NCI-H524 treated with DMSO at 0.1 percent for 48 hours (cell line): ENCODE measurements at places on chromosomes 13 and 19.

DNA sequence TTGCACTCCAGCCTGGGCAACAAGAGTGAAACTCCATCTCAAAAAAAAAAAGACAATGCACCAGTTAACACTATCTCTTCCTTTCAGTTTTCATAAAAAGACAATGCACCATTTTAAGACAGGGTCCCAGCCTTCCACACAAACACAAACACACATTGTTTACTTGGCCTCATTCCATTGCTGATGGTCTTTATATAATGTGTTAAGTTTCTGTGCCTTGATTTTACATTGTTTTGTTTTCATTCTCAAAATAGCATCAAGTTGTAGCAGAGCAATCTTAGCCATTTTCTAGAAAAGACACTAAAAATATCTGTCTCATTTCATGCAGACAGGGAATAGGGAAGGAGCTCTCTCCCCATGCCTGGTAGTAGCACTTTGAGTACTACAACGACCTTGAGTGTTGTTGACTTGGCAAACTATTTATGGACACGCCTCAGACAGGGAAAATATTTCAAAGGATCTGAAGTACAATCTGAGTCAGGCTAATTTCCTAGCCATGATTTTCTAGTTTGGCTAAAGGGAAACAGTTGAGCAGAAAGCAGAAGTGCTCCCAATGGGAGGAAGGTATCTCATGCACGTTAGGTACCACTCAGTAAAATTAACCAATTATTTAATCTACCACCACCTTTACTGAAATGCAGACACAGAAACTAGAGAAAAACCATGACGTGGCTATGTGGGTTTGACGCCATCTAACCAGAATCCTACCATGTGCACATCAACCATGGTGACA, 120.6 kb downstream of the ABCC4 start:
- no peak for DNase-seq

DNA sequence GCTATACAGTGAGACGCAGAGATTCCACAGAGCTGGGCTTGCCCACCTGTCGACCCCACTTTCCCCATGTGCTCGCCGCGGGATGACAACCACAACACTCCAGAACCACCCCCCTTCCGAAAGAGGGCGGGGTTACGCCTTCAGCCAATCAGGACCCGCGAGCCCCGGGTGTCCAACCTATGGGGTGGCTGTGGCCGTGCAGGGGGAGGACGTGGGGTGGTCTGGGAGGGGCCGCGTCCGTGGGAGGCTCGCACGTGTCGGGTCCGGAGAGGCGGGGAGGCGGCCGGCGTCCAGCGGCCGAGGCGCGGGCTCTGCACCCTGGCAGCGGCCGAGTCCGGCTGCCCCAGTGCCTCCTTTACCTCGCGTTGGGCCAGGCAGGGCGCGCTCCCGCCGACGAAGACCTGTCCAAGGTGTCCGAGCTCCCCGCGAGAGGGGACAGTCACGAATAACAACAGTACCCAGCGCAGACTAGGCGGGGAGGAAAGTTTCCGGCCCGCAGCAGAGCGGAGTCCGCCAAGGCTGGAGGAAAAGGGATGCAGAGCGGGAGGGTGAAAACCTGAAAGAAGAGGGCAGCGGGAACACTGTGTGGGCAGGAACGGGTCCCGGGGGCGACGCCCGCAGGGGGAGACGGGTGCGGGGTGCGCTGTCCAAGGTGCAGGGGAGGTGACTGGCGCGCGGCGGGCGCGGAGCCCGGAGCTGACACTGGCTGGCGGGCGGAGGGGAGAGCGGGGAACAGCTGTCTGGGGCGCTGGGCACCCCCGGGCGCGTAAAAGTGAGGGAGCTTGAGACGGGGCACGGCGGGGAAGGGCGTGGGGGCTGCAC, 911 bp downstream of the ENOX1 start:
- DNase-seq = no peak

- no peak for DNase-seq
Measured at GRCh38 chr13:112601371-112601770, 13.4 kb upstream of the TUBGCP3 start.

- no peak for DNase-seq
Measured at GRCh38 chr13:44365008-44365407, 8.6 kb upstream of the SERP2 start.

GRCh38 chr19:33706631-33707030, 84.9 kb downstream of the CHST8 start:
- DNase-seq = no peak
